Substantia nigra (tissue), 51 donors: ENCODE measurements at places on chromosomes 12 and 14.

DNA sequence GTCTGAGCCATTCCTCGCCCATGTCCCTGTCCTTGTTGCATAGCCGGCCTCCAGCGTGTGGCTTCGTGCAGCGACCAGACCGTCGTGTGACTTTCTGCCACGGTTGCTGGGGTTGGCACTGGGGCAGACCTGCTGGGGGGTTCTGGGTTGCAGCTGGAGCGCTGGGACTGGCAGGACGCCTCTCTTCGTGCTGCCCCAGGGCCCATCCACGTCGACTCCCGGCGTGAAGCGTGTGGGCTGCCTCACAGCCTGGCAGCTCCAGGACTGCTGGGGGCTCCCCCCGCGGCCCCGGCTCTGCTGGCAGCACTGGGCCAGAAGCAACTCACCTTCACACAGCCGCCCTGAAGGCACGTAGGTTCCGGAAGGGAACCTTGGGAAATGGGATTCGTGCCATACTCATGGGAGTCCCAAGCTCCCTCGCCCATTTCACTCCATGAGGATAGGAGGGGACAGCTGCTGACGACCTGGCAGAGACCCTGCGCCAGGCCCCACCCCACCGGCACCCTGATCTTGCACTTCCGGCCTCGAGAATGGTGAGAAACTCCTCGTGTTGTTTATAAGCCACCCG lies 51.9 kb downstream of the GALNT9 start:
- DNase-seq, result no peak

GRCh38 chr12:79238246-79238645 lies 373.7 kb downstream of the SYT1 start:
- DNase-seq, result no peak

- no peak for DNase-seq
Observed at GRCh38 chr14:36529062-36529461, 9.0 kb upstream of the NKX2-1 start.

- no peak for DNase-seq
Observed at GRCh38 chr12:1852076-1852475, 31.7 kb downstream of the LRTM2 start.

DNA sequence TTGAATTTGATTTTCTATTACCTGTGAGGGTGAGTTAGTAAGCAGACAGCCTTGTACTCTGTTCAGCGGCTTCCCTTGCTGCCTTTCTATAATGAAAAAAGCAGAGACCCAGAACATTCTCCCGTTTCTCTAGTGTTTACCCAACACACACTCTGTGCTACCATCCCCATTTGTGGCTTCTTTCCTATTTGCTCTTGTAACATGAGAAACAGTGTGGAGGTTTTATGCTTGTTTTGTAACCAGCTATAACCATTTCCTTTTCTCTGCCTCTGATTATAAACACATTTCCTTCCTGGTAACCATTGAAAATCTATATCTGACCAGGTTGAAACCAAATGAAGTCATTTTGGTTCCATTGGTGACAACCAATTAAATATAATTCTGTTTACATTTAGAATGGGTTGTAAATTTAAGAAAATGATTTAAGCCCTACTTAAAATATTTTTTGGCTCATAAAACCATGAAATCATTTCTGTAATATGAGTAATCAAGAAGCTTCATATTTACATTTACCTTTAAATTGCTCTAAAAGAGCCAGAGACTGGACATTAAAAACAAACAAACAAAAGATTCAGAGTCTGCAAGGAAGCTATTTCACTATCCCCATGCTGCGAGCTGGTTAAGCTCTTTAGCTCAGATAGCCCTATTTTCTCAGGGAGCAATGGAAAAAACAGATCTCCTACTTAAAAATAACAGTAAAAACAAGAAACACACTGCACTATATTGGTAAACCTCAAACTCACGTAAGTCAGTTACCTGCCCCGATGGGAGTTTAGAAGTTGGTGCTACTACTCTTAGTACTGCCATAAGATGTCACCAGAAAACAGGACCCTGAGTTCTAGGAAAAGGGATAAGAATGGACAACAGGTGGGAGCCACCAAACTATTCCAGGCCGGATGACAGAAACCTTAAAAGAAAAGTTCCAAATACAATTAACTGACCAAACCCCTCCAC lies 206.5 kb upstream of the EEA1 start:
- no peak for DNase-seq

GRCh38 chr12:113467502-113468364 lies 3.9 kb downstream of the LHX5 start:
- DNase-seq, result no peak

DNA sequence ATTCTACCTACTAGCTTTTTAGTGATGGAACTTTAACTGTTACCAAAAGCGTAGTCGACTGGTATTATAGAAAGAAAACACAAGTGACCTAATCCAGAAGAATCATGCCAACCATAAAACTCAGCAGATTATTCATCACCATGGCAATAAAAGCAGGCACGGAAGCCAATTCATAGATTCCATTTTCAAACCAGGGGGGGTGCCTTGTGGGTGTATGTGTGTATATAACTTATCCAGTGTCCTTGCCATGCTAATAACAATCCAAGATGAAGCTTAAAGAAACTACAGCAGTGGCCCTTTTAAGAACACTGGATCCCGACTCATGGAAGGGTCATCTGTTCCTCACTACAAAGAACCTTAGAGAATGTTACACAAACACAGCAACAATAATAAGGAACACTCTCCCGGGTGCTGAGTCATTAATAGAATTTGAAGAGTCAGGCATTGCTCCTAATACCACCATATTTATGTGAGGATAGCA lies 61.0 kb downstream of the EPS8 start:
- no peak for DNase-seq

DNA sequence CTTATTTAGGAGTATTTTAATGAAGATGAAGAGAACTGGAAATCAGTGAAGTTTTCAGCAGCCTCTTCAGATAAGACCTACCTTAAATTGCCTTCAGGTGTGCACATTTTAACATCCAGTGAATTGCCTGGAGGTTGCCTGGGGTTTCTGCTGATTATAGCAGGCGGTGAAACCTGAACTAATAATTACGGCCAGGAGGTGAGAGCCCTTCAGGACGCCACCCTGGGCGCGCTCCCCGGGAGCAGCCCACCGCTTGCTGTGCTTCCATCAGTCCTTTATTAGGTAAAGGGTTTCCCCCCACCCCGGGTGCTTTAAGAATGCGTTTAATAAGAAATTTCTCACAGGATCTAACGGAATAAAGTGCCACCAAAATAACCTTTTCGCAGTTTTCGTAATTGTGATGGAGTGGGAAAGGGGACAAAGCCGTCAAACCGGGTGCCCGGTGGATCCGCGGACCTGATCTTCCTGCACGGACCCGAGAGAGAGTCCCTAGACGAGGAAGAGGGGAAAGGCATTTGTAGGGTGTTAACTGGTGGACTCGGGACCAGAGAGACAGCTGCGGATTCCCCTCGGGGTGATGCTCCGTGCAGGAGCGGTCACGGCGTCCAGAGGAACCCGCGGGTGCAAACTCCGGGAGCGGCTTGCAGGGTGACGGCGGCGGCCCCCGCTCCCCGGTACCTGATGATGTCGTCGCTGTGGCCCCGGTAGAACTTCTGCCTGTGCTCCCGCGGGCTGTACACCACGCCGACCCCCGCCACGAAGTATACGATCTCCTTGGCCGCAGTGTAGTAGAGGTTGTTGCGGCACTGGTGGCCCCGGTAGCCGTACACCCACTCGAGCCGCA lies 902 bp downstream of the EML5 start:
- peak; percentile 28 for DNase-seq

- DNase-seq, result no peak
Observed at GRCh38 chr14:91919814-91920213, 27.7 kb downstream of the FBLN5 start.

DNA sequence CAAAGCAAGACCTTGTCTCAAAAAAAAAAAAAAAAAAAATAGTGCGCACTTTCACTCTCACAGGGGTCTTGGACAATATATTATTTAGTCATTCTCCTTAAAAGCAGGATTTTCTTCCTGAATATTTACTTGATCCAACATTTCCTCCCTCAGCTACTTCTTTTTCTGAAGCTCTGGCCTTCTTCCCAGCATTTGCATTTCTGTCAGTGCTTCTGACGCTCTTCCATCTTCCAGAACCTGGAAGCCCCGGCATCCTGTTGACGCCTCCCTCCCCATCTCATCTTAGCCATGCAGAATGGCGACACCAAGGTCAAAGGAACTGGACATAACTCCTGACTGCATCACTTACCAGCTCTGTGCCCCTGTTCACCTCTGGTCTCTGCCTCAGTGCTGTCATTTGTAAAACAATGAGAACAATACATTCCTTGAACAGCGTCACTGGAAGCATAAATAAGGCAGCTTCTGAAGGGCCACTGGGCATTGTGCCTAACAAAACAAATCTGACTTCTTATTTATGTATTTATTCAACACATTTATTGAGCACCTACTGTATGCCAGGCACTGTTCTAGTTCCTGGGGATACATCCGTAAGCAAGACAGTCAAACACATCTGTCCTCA lies 90.9 kb upstream of the MDM1 start:
- no peak for DNase-seq

DNA sequence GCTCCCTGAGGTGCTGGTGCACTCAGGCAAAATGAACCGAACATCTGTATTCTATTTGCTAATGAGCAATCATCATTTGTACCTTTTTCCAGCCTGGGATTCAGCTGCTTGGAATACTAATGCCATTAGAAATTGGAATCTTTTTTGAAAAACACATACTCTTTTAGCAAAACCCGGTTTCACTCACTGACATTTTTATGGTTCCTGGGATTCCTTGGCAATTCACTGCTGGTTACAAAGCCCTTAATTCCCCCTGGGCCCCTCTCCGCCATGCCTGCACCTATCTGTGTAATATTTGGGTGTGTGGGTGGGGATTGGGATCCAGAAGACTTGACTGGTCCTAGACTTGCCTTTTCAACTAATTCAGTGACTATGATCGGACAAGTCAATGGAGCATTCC lies 199.1 kb downstream of the FOXN3 start:
- DNase-seq, result no peak

- DNase-seq, result no peak
Observed at GRCh38 chr12:108701779-108702441, 29.4 kb downstream of the CORO1C start.

DNA sequence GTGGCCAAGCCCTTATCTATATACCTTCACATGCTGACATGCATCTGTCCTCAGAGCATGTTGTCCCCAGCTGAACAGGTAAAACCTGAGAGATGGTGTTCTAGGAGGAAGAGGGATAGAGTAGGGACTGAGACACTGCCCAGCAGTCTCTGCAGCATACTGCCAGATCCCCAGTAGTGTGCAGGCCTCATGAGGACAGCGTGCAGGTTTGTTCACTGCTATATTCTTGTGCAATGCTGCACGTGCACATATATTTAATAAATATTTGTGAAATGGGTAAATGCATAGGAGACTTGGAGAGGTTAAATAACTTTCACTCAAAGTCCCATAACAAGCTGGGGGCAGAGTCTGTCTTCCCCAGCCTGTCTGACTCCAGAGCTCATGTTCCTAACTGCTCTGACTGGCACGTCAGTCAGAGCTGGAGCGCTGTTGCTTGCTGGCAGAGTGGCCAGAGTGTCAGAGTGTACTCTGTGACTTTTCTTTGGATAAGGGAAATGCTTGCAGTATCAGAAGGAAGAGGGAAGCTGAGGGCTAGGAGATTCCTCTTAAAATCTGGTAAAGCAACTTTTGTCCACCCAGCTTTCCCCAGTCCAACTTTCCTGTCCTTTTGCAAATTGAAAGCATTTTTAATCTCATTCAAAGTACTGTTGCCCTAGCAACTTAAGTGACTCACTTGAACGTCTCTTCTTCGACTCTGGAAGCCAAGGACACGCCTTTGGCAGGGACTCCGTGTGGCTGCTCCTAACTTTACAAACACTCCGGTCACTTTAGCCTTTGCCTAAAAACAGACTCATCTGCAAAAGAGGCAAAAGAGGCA lies 14.9 kb upstream of the POLR3B start:
- no peak for DNase-seq

- DNase-seq, result no peak
Observed at GRCh38 chr12:80763874-80764273, 47.2 kb downstream of the MYF5 start.

- DNase-seq, result no peak
Observed at GRCh38 chr14:65846196-65846868, 433.8 kb downstream of the FUT8 start.

DNA sequence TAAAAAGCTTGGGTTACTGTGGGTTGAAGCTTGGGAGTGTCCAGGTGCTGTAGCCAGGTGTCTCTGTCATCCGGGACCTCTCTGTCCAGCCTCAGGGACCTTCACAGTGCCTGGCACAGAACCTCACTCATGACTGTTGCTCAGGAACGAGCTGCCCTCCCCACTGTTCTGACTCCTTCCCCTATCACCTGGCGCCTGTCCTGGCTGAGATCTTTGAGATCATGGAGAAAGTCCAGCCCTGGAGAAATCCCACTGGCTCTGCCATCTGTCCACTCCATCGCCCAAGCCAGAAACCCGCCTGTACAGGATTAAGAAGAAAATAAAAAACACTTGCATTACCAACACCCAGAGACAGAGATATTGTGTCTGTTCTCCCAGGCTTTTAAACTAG lies 53.5 kb downstream of the DGLUCY start:
- DNase-seq, result no peak

DNA sequence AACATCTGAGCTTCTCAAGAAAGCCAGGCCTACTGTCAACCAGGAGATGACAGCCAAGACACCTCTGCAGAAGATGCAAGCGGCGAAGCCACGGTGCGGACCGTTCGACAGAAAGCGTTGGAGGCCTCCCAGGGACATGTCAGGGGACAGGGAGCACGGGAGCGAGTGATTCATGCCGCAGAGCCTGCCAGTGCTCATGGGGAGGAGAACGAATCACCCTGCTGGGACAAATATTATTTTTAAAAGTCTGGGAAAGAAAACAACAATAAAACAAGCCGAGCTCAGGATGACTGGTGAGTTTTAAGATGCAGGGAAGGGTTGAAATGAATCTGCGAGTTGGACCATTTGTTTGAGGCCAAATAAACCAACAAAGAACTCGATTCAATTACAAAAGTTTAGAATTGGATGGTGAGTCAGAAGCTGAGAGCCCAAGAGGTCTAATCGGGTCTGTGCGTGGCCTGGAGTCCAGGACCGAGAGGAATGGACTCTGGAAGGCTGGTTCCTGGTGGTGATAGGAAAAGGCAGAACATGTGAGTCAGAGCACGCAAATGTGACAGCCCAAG lies 91.0 kb downstream of the RBM19 start:
- DNase-seq, result no peak

GRCh38 chr12:10182354-10183049 lies 3.7 kb downstream of the TMEM52B start:
- no peak for DNase-seq

DNA sequence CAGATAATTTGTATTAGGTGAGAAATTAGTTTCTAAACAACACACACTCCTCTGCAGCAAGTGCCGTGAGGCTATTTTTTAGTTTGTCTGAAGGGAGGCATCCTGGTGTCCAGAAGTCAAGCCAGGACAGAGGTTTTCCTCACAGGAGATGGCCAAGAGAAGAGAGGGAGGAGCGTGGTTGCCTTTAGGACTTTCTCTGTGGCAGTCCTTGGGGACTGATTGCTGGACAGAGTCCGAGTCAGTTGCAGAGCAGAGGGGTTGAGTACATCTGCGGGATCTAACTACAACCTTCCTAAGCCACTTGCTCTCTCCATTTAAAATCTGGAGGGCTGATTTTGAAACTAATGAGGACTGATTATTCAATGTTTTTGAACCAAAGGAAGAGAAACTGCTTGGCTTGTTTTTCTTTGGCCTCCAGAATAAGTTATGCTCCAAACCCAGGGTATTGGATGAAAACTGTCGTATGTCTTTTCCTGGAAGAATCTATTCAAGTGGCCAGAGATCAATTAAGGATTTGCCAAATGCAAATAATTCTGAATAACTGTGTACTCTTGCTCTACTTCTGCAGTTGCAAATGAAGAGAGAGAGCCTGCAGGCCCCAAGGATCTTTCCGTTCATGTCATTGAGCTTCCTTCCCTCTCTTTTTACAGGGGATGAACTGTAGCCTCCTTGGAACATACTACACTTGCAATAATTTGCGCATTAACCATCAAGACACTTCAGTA lies 1.2 kb downstream of the SLCO1C1 start:
- DNase-seq, result no peak
